ENCODE measurements at places on chromosomes 4 and X. TPM values are rescaled to one million over a fixed set of nuclear protein-coding genes. Genes with fewer than 3 reads are reported as not detected.

Gene GPR143
- polyA plus RNA-seq = not detected

Gene GAB3
- 2.8 TPM for polyA plus RNA-seq

Gene SOX3
- polyA plus RNA-seq = 0.02 TPM

Gene SERTM2
- 0.01 TPM for polyA plus RNA-seq

Gene RIPPLY1
- not detected for polyA plus RNA-seq

Gene GAGE12H
- not detected for polyA plus RNA-seq

Gene SGMS2
- 45.4 TPM for polyA plus RNA-seq

Gene RHOXF1
- polyA plus RNA-seq = not detected

Gene TLR1
- polyA plus RNA-seq = 0.41 TPM

Gene ZAR1
- polyA plus RNA-seq = not detected

Gene NXF3
- polyA plus RNA-seq = 0.54 TPM

Gene ZFP92
- 0.06 TPM for polyA plus RNA-seq

Gene TMEM255A
- 0.93 TPM for polyA plus RNA-seq

Gene NPY2R
- not detected for polyA plus RNA-seq

Gene NIPAL1
- polyA plus RNA-seq = 0.14 TPM

Gene PAK3
- polyA plus RNA-seq = 0.19 TPM

Gene CHRNA9
- not detected for polyA plus RNA-seq

Gene NDNF
- polyA plus RNA-seq = 1.8 TPM

Gene SLC26A1
- polyA plus RNA-seq = 0.05 TPM

Gene TKTL2
- not detected for polyA plus RNA-seq

Gene NALF2
- not detected for polyA plus RNA-seq

Gene C4orf54
- polyA plus RNA-seq = 0.01 TPM

Gene AREG
- polyA plus RNA-seq = 0.50 TPM

Gene ADAM29
- not detected for polyA plus RNA-seq

Gene BMPR1B
- 0.23 TPM for polyA plus RNA-seq

Gene MAGEB6B
- not detected for polyA plus RNA-seq

Gene CXorf65
- polyA plus RNA-seq = not detected

Gene UGT2B17
- polyA plus RNA-seq = not detected

Gene TMPRSS11B
- polyA plus RNA-seq = not detected

Gene CLCN4
- 2.2 TPM for polyA plus RNA-seq

Gene ELF2
- 21.9 TPM for polyA plus RNA-seq

Gene ETDA
- polyA plus RNA-seq = not detected

Gene PLP2
- polyA plus RNA-seq = 317 TPM

Gene FRG2
- not detected for polyA plus RNA-seq

Gene HSPA4L
- 9.9 TPM for polyA plus RNA-seq

Gene GYPA
- polyA plus RNA-seq = not detected

Gene BEND4
- polyA plus RNA-seq = 0.03 TPM
